ENCODE measurements at places on chromosomes 4 and X. TPM values are rescaled to one million over a fixed set of nuclear protein-coding genes. Genes with fewer than 3 reads are reported as not detected.

UGT2A2 gene
- not detected for polyA plus RNA-seq

ARMCX4 gene
- 2.4 TPM for polyA plus RNA-seq

DNA sequence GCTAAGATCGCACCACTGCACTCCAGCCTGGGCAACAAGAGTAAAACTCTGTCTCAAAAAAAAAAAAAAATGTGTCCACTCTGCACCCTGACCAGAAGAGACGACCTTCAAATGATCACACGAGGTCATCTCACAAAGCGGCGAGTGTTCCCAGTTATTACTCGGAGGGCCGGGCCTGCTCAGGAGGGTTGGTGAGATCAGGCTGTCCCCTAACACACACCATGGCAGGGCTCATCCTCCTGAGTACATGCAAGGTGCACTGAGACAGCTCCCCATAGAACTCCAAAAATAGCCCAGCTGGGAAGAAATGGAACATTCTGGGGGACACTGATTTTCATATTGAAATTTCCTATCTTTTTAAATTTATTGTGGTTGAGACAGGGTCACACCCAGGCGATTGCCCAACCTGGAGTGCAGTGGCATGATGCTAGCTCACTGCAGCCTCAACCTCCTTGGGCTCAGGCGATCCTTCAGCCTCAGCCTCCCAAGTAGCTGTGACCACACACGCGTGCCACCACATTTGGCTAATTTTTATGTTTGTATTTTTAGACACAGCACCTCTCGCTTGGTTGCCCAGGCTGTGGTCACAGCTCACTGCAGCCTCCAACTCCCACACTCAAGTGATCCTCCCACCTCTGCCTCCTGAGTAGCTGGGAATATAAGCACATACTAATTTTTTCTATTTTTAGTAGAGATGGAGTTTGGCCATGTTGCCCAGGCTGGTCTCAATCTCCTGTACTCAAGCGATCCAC, 51.5 kb downstream of the DHRSX start:
- no peak overlapping the region for H3K27ac ChIP-seq
- no peak for DNase-seq
- H3K4me1 ChIP-seq: no peaks in the 10 kb centered on the region
- H3K4me3 ChIP-seq: no peak overlapping the region
- peaks cover 3% of the 10 kb centered on the region for H3K36me3 ChIP-seq

- no peaks in the 10 kb centered on the region for H3K4me1 ChIP-seq
- H3K27ac ChIP-seq: no peak overlapping the region
- no peak for DNase-seq
- H3K27me3 ChIP-seq: no peaks in the 10 kb centered on the region
- no peak overlapping the region for H3K4me3 ChIP-seq
These were observed 28.2 kb downstream of the PHKA1 start for GRCh38 chrX:72685810-72686456.

DNA sequence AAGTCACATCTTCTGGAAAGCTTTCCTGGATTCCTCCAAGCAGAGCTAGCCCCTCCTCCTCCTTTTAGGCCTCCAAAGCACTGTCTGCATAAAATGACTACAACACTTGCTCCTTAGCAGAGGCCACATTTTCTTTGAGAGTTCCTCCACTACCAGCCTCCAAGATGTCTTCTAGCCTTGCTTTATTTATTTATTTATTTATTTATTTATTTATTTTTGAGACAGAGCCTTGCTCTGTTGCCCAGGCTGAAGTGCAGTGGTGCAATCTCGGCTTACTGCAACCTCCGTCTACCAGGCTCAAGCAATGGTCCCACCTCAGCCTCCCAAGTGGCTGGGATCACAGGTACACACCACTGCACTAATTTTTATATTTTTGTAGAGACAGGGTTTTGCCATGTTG, 4.6 kb upstream of the GPC4 start:
- no peaks in the 10 kb centered on the region for H3K4me1 ChIP-seq
- H3K27me3 ChIP-seq: no peaks in the 10 kb centered on the region
- no peaks in the 10 kb centered on the region for H3K36me3 ChIP-seq
- DNase-seq: no peak
- H3K4me3 ChIP-seq: no peak overlapping the region

- no peak for DNase-seq
- H3K27me3 ChIP-seq: no peaks in the 10 kb centered on the region
- H3K4me3 ChIP-seq: no peak overlapping the region
- H3K36me3 ChIP-seq: peaks cover 13% of the 10 kb centered on the region
These were observed 38.9 kb downstream of the DDX60L start for GRCh38 chr4:168441412-168441811.

DNA sequence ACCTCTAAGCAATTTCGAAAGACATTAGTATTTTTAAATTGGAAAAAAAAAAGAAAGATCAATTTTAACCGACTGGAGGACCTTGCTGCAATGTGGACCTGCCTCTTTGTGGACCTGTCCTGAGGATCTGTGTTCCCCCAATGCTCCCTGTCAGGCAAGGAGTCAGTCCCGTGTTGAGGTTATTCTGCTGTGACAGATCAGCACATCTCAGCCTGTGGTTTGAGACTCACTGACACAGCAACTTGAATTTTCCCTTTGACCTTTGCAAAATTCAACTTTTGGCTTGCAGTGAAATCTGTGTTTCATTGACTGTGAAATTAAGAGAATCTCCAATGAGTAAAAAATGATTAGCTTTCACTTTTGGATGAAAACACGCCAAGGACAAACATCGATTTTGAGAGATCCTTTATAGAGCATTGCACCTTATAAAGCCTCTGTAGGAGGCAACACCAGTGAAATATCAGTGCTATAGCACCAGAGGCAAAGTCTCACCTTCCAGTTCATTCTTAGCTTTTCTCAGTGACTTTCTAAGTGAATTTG, 186.9 kb downstream of the GPAT3 start:
- H3K36me3 ChIP-seq: no peaks in the 10 kb centered on the region
- H3K4me1 ChIP-seq: no peaks in the 10 kb centered on the region
- DNase-seq: no peak
- H3K4me3 ChIP-seq: no peak overlapping the region
- H3K27ac ChIP-seq: no peak overlapping the region

- no peak overlapping the region for H3K27ac ChIP-seq
- H3K36me3 ChIP-seq: no peaks in the 10 kb centered on the region
- DNase-seq: no peak
- H3K27me3 ChIP-seq: no peaks in the 10 kb centered on the region
- H3K4me1 ChIP-seq: no peaks in the 10 kb centered on the region
These were observed 25.0 kb downstream of the TLR6 start for GRCh38 chr4:38831653-38832052.

GRCh38 chr4:8332891-8333331, 63.4 kb downstream of the HTRA3 start:
- H3K36me3 ChIP-seq: no peaks in the 10 kb centered on the region
- no peak overlapping the region for H3K27ac ChIP-seq
- no peak for DNase-seq
- H3K4me1 ChIP-seq: no peaks in the 10 kb centered on the region
- no peak overlapping the region for H3K4me3 ChIP-seq
- H3K27me3 ChIP-seq: no peaks in the 10 kb centered on the region

CXorf49 gene
- not detected for polyA plus RNA-seq

DNA sequence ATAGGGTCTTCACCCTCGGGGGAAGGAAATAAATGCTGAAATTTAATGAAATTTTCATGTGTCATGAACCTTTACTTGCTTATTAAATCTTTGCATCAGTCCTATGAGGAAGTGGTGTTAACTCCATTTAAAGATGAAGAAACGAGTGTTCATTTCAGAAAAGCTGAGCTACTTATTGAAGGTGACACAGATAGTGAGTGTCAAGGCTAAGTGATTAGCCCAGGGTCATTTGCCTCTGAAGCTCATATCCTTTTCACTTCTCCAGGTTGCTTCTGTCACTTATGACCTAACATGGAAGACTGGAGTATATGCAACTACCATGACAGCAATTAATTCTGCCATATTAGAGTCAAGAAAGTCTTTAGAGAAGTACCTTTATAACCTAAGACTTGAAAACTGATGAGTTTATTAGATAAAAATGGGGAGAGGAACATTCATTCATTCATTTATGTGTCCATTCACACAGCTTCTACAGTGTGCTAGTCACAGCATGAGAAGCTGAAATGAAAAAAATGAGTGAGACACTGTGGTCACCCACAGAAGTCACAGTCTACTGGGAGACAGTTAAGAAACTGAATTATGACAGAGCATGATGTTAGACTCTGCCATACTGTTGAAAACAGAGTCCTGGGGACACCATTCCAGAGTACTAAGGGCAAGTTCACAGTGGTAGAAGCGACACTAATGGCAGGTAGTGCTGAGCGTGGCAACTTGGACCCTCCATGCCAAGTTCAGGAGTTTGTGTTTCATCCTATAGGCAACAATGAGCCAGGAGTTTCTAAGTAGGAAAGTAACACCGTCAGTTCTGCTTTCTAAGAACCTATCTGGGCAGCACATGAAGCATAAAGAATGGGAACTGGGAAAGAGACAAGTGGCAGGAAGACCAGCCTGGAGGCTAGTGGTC, 21.3 kb downstream of the ALPK1 start:
- DNase-seq: no peak
- no peaks in the 10 kb centered on the region for H3K27me3 ChIP-seq
- H3K27ac ChIP-seq: no peak overlapping the region
- no peaks in the 10 kb centered on the region for H3K36me3 ChIP-seq
- peaks cover 8% of the 10 kb centered on the region for H3K4me1 ChIP-seq

ETNPPL gene
- polyA plus RNA-seq: not detected

DNA sequence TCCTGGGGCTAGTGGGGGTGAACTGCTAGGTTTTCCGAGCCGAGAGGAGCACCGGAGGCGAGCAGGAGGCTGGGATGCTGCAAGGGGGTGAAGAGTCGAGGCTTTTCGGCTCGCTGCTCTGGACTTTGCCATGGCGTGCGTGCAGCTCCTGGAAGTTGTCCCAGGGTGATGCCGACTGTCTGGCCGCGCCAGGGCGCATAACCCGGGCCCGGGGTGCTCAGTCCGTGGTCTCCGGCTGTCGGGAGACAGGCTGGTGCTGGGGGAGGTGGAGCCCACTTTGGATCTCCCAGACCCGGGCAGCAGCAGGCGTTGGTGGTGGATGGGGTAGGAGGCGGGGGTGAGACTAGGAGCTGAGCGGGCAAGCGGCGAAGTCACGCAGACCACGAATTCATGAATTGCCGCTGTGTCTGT, 793 bp downstream of the GRIA3 start:
- H3K27me3 ChIP-seq: no peaks in the 10 kb centered on the region
- H3K36me3 ChIP-seq: no peaks in the 10 kb centered on the region
- H3K4me3 ChIP-seq: no peak overlapping the region
- no peak for DNase-seq
- H3K4me1 ChIP-seq: no peaks in the 10 kb centered on the region

DNA sequence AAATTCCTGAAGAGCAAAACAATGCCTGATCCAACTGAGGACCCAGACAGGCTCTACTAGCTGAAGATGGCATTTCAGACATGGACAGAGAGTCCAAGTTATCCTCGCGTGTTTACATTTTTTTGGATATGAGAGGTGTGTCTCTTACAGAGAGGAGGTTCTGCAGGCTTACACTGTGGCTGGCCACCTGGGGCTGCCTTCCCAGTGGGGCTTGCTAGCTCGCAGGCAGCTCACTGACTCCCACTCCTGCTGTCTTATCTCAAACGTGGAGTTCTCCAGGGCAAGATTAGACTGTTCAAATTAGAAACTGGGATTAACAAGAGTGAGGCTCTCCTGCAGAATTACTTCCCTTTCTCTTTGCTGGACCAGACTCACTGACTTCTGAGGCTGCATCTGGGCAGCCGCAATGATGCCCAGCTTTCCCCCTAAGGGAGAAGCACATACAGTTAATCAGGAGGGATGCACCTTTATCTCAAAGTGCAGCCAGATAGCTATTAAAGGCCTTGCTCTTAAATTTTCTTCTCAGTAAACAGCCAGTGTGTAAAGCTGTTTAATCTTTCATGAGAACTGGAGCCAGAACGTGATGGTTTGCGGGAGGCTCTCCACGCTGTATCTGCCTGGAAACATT, 123.0 kb downstream of the ENPP6 start:
- H3K27me3 ChIP-seq: no peaks in the 10 kb centered on the region
- H3K36me3 ChIP-seq: no peaks in the 10 kb centered on the region
- H3K27ac ChIP-seq: no peak overlapping the region
- peaks cover 5% of the 10 kb centered on the region for H3K4me1 ChIP-seq
- no peak for DNase-seq

- H3K27me3 ChIP-seq: no peaks in the 10 kb centered on the region
- H3K27ac ChIP-seq: no peak overlapping the region
- H3K36me3 ChIP-seq: no peaks in the 10 kb centered on the region
- H3K4me1 ChIP-seq: no peaks in the 10 kb centered on the region
- no peak for DNase-seq
- H3K4me3 ChIP-seq: no peak overlapping the region
These were observed 81.8 kb upstream of the SMARCA5 start for GRCh38 chr4:143431526-143432257.

PRKX gene
- polyA plus RNA-seq: 63.0 TPM

GRCh38 chr4:5912614-5913019, 19.7 kb upstream of the CRMP1 start:
- no peak for DNase-seq
- no peaks in the 10 kb centered on the region for H3K36me3 ChIP-seq
- H3K4me1 ChIP-seq: no peaks in the 10 kb centered on the region
- no peaks in the 10 kb centered on the region for H3K27me3 ChIP-seq
- no peak overlapping the region for H3K4me3 ChIP-seq
- H3K27ac ChIP-seq: no peak overlapping the region

- no peak overlapping the region for H3K27ac ChIP-seq
These were observed 23.0 kb upstream of the NFKB1 start for GRCh38 chr4:102478186-102478585.

- H3K27me3 ChIP-seq: peaks cover 24% of the 10 kb centered on the region
- no peak overlapping the region for H3K27ac ChIP-seq
- H3K4me1 ChIP-seq: no peaks in the 10 kb centered on the region
These were observed 5.5 kb downstream of the PPP2R2C start for GRCh38 chr4:6466756-6467381.

DNA sequence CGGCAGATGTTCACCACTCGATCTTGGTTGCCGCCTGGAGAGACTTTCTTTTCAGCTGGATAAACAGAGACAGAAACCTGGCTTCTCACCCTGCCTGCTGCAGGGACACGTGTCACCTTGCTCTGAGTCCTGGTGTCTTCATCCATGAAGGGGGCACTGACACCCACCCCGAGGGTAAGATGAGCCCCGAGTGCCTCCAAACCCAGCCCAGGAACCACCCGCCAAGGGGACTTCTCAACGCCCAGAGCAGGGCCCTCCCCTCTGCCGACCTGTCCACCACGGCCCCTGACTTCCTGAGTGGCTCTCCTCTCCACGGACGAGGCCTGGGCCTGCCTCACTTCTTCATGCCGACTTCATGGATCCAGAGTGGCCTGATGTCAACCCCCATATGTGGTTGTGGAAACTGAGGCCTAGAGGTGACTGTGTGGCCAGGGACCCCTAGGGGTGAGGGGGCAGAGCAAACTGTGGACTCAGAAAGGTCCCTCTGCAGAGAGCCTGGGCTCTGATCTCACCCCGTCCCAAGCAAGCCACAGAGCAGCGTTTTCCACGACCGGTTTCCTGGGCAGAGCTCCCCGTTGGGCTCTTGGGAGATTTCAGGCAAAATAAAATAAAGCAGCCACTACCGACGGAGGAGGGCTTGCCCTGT, 5.1 kb downstream of the ADRA2C start:
- H3K4me3 ChIP-seq: no peak overlapping the region
- H3K36me3 ChIP-seq: no peaks in the 10 kb centered on the region
- H3K27ac ChIP-seq: no peak overlapping the region
- H3K4me1 ChIP-seq: no peaks in the 10 kb centered on the region

XAGE2 gene
- polyA plus RNA-seq: not detected

GRCh38 chrX:41031256-41031967, 53.8 kb upstream of the USP9X start:
- no peak overlapping the region for H3K27ac ChIP-seq
- no peak overlapping the region for H3K4me3 ChIP-seq
- H3K27me3 ChIP-seq: no peaks in the 10 kb centered on the region
- H3K36me3 ChIP-seq: no peaks in the 10 kb centered on the region

Data from CD4-positive, alpha-beta memory T cell (primary cell).